HS-5 (cell line): ENCODE measurements at places on chromosomes 7 and 10.
A peak's percentile ranks its signal among the peaks of the same experiment; 100 is the strongest.

DNA sequence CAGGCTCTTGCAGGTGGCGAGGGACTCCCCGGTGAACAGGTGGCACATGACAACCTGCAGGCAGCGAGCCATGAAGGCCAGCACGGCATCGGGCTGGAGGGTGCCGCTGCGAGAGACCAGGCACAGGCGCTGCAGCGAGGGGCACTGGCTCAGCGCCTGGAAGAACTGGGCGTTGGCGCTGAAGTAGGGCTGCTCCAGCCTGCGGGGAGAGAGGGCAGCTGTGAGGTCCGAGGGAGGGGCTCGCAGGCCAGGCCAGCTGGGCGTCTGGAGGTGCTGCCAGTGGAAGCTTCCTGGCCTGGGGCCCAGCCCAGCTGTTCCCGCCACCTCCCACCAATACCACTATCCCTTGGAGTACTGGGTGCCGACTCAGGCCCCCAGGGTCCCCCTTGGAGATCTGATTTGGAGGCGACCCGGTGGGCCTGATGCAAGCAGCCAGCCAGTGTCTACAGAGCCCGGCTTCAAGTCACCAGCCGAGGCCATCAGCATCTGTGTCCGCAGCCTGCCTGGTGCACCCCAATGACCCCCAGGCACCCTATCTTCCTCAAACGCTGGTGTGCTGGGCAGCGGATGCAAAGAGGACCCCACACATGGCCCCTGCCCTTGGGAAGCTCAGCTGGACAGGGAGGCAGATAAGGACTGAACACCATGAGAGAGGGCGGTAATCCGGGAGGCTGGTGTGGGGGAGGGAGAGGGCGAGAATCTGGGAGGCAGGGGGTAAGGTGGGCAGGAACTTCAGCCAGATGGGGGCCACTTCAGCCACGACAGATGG, 67.8 kb upstream of the TNRC18 start:
- DNase-seq: no peak

DNA sequence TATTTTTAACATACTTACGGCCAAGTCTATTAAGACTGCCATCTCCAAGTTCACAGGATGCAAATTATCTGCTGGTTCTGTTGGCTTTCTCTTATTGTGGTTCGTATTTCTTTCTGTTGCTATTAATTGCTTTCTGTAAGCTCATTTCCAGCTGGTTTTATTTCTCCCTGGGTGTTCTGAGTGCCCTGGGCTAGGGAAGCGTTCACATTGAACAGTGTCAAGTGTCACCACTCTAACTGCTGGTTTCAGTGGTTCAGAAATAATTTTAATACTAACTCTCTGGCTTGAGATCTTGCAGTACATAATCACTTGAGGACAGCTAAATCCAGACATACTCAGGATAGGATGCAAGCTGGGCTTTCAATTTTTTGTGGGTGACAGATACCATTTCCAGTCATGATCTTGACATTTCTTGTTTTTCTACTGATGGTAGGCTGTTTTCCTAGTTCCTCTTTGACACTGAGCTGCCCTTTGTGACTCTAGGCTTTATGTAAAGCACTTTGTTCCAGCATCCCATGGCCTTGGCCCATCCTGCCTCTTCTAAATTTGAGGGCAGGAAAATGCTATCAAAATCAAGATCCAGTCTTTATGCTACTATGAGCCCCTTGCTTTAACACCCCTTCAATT, 117.6 kb downstream of the SNX13 start:
- no peak for DNase-seq

DNA sequence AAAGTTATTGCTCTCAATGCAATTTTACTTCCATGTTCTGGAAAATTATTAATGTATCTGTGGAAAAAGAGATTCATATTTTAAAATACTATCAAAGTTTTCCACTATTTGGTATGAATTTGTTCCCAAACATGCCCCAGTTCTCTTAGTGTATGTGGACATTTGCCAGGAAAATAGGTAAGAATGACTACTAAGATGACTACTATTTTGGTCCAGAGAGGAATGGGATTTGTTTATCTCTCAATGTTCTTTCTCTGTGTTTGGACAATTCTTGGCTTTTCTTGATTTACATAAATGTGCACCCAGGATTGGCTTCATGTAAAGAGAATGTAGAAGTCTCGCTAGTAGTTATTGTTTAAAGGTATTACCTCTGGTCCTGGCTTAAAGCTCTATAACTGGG, 60.3 kb upstream of the POT1 start:
- DNase-seq: no peak

GRCh38 chr10:15200626-15201025, 32.1 kb upstream of the NMT2 start:
- peak; percentile 89 for DNase-seq

DNA sequence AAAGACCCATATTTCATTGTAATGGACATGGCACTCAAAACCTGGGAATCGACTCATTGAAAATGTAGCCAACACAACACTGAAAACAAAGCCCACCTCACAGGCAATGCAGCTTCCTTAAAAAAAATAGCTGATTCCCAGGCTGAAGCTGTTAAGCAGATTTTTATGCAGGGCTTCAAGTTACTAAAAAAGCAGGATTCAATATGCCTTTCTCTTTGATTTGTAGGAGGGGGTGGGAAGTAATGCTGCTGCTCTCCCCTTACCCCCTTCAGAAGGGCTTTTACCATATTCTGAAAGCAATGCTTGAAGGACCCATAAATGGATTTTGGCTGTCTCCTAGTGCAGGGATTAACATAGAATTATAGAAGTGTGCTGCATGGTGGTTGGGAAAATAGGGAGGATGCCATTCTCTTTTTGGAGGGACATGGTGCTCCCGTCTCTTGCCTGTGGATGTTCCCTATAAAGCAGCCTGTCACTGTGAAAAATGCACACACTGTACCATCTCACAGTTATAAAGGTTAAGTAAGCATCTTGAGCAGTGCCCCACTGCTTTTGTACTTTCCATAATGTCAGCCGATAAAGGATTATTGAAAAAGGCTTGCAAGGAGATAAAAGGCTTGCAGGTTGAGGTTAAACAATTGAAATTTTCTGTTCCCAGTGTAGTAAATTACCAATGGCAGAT, 262.8 kb downstream of the AUTS2 start:
- DNase-seq: no peak
